ENCODE measurements at places on chromosomes 1 and 21.
A peak's percentile ranks its signal among the peaks of the same experiment; 100 is the strongest.

- DNase-seq, result no peak
Measured at GRCh38 chr1:35717911-35718476, 690 bp downstream of the C1orf216 start.

GRCh38 chr21:37257511-37257966 is 9.6 kb downstream of the VPS26C start:
- DNase-seq, result no peak

GRCh38 chr1:29621826-29622435 is 385.6 kb downstream of the PTPRU start:
- no peak for DNase-seq

DNA sequence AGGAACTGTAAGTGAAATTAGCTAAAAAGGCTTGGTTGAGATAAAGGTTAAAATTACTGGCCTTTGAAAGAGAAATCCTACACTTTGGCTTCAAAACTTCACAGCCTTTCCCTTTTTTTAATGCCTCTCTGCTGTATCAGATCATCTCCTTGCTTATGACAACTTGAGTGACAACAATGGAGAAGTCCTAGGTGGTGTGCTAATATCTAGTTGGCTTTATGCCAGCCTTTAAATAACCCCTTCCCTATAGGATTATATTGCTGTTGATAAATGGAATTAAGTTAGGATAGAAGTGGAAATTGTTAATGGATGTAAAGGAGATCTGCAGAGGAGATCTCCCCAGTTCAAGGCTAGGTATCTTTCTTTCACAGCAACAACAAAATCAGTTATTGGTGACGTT is 130.2 kb upstream of the ATP1B1 start:
- DNase-seq, result no peak

DNA sequence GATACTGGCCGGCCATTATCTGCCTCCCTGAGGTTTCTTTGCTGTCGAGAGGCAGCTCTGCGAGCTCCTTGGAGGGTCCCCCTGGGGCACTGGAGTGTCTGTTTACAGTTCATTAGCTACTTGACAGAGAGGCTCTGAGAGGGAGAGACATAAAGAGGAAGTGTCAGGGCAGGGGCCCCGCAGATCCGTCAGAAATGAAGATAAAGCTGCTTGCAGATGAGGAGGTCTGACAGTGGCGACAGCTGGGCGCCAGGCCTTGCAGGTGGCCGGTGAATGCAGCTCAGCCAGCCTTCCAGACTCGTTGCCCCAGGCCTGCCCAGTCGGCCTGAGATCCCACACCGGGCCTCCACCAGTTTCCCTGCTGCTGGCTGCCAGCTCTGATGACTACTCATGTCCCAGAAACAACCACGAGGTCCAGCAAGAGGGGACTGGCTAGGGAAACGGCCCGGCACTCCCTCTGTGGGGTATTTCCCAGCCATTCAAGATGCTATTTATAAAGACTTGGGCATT is 84.7 kb downstream of the DISP3 start:
- DNase-seq, result no peak

- no peak for DNase-seq
Measured at GRCh38 chr1:27592232-27592930, 11.6 kb downstream of the AHDC1 start.

GRCh38 chr1:153842006-153842471 is 66.8 kb downstream of the SLC27A3 start:
- DNase-seq, result no peak

- no peak for DNase-seq
Measured at GRCh38 chr1:5466487-5466886, 525.7 kb downstream of the NPHP4 start.

DNA sequence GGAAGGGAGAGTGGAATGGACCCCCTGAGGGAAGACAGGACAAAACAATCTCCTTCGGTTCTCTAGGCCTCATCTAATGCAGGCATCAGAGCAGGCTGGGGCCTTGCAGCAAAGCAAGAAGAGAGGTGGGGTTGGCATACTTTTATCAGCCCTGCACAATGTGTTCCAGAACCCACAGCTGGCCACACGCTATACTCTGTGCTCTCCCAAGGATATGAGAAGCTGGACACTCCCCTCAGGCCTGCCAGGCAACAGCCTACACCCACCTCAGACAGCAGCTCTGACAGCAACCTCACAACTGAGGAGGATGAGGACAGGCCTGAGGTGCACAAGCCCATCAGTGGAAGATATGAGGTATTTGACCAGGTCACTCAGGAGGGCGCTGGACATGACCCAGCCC is 27.3 kb downstream of the LY9 start:
- no peak for DNase-seq

DNA sequence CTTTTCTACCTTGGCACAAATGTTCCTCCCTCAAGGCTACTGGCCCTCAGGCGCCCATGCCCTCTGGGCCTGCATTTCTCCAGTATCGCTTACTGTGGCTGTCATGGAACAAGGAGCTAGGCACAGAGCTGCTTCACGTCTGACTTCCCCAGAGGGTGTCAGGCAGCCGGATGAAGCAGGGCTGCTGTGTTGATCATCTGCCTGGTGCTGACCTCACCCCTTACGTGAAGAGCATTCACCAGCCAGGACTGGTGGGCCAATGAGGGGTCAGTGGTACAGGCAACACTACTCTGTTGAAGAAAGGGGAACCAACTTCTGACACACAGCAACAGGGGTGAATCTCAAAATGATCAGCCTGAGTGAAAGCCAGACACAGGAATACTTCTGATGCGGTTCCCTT is 215.5 kb upstream of the GALNT2 start:
- no peak for DNase-seq

GRCh38 chr1:183403498-183403897 is 14.7 kb downstream of the NMNAT2 start:
- no peak for DNase-seq

GRCh38 chr21:31136891-31137290 is 98.6 kb upstream of the KRTAP19-8 start:
- DNase-seq, result no peak

DNA sequence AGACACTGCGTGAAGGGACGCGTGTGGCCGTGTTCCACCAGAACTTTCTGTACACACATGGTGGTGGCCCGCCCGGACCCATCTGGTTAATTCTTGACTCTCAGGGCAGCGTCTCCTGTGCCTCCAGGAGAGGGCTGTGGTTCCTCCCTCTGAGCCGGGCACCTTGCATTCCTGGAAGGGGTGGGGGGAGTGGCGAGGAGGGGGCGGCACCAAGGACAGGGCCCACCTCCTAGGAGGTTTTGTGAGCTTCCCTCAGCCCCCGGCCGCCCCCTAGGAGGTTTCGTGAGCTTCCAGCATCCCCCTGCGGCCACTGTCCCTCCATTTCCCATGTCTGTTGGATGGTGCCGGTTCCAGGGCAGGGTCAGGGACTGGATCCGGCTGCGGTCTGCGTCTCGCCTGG is 28.9 kb downstream of the FAAP20 start:
- DNase-seq, result no peak

DNA sequence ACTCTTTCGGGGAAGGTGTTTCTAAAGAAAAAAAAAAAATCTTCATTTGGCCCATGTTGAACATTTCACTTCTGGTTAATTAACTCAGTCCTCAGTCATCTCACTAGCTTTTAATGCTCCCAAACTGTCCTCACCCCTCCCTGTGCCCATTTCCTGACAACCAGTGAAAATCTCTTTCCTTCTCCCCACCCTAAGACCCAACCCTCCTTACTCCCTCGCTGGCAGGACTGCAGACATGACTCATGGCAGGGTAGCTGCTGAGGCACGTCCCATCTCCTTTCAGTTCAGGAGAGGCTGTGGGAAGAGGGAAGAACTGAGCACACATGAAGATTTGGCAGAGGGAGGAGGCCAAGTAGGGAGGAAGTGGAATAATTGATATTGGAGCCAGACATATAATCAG is 12.6 kb downstream of the PKP1 start:
- DNase-seq, result no peak

- no peak for DNase-seq
Measured at GRCh38 chr21:40386294-40386911, 460.6 kb downstream of the DSCAM start.

DNA sequence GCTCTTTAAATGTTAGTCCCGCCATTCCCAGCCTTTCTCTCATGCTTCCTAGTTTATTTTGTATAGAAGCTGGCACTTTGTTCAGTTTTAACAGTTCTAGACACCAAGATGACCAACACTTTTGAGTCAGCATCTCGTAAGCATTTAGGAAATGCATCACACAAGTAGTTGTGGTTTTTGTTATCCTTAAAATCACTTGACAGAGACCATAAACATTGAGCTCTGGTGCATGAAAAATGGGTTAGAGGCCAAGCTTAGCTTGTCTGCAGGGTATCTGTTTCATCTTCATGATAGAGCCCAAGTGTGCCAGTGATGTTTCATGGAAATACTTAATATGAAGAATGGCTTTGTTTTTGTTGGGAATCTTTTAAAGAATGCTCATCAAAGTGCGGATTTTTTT is 159.7 kb downstream of the DISP1 start:
- no peak for DNase-seq

- DNase-seq, result no peak
Measured at GRCh38 chr1:156667968-156668709, 9.1 kb downstream of the NES start.

DNA sequence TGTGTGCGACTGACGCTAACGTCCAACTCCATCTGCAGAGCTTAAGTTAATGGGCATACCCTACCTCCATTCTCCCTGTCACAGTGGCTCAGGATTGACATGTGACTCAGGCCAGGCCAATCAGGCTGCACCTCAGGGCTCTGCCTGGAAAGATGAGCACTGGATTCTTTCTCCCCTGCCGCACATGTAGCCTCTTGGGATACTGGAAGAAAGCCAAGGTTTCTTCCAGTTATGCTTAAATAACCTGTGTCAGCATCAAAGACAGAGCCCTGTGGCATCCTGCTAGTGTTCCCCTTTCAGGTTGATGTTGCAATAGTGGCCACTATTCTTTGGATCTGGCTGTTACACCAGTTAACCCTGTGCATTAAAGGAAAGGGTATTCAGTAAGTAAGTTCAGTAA is 55.0 kb upstream of the SYT6 start:
- DNase-seq, result no peak

GRCh38 chr1:234715252-234716014 is 105.5 kb upstream of the IRF2BP2 start:
- DNase-seq, result no peak

DNA sequence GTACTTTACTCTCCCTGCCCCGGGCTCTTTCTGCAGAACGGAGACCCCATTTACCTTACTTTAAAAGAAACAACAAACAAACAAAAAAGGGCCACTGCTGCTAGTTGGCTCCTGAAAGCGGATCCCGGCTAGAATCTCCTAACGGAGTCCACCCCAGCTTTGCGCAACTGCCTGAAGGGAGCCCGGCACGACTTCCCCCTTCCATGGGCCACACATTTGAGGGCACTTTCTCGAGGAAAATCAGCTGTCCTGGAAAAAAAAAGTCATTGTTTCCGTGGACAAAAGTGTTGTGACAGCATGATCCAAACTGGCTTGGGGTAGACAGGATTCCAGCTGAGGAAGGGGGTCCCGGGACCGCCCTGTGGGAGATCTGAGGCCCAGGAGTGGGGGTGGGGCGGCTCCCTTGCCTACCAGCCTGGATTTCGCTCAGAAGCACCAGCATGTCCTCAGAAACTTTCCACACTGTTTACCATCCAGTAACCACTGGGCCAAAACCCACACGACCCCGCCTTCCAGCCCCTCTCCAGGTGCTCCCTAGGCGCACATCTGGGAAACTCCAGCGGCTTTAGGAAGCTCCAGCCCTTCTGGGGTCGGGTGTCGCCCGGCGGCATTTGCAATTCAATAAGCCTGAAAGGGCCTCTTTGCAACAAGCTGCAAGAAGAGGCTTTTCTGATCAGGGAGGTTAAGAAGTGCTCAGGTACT is 4.8 kb downstream of the RIPK4 start:
- DNase-seq, result no peak

DNA sequence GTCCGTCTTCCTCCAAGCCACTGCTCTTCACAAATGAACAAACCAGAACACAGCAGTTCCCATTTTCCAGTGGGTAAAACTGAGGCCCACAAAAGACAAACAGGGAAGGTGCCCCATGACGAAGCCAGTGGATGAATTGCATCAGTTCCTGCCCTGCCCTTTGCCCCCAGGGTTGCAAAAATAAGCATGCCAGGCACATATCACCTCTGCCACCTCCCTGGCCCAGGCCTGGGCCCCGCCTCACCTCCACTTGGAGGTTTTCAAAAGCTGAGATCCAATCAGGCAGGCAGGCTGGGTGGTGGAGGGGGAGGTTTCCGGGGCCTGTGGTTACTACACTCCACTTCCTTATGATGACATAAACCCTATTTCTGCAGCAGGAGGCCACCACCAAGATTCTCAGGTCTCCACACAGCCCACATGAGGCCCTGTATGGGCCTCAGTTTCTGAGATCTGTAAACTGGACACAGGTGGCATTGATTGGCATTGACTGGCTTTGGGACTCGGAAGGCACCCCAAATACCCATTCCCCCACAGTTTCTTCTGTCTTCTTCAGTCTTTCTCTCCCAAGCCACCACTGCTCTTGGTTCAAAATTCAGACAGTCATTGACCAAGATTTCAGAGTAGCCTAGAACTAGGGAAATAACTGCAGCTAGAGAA is 4.1 kb downstream of the KIF21B start:
- DNase-seq, result peak; percentile 94

- no peak for DNase-seq
Measured at GRCh38 chr1:36455386-36455785, 5.1 kb upstream of the OSCP1 start.

DNA sequence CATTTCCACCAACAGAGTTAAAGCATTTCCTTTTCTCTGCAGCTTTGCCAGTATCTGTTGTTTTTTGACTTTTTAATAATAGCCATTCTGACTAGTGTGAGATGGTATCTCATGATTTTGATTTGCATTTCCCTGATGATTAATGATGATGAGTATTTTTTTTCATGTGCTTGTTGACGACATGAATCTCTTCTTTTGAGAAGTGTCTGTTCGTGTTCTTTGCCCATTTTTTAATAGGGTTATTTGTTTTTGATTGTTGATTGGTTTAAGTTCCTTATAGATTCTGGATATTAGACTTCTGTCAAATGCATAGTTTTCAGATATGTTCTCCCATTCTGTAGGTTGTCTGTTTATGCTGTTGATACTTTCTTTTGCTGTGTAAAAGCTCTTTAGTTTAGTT is 37.9 kb upstream of the PALMD start:
- no peak for DNase-seq

GRCh38 chr1:39936724-39937491 is 18.0 kb upstream of the MFSD2A start:
- DNase-seq, result no peak

DNA sequence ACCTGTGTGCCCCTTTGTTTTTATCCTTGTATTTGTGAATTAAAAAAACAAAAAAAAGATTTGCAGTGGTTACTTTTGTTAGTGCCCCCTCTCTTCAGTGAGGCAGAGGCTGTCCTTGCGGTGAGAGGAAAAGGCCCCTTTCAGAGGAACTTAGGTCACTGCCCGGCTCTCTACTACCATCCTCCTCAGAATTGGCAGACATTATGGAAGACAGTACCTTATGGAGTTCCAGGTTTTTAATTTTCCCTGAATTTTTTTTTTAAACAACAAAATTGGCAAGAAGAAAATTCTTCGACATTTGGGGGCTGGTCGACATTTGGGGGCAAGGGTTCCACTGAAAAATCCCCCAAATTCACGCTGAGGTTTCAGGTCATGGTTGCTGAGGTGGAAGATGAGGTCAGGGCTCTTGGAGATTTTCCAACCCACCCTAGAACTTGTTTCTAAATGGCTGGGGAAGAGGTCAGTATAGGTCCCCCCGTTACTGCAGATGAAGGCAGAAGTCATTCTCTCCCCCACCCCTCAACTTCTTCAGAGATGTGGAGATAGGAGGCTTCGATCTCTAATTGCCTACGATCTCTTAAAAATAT is 5.3 kb downstream of the RXFP4 start:
- DNase-seq, result no peak

Measured in T-cell (primary cell).